Esophagus squamous epithelium (tissue), 5 donors: ENCODE measurements at places on chromosomes 3 and 15.

DNA sequence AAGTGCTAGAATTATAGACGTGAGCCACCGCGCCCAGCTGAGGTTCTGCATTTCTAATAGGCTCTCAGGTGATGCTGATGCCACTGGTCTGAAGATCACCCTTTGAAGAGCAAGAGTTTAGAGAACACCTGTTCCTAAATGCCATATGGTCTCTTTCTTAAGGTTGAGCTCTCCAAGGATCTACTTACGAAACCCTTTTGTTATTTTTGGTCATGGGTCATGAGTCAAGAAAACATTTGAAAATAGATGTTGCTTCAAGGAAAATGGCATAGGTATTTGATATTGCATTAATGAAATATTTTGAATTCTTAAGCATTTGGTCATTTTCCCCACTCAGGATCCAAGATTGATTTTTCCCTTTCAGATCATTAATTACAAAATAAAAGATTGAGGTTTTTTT, 74.7 kb upstream of the SOX2 start:
- no peak for DNase-seq

DNA sequence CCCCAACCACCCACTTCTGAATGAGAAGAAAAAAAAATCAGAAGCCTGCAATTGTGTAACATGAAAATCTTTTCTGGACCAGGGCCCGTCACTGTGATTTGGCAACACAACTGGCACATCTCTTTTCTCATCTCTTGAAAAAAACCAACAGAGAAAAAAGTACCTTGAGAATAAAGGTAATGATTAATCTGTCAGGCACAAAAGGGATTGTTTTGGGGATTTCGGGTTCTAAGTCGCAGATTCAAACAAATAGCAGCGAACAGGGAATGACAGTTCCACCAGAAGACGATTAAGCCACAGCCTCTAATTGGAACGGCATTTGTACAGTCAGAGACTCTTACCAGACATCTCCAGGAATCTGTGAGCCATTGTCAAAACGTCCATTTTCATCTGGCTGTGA, at the start of gene AQP9:
Gene AQP9, plus strand, starts transcription at position 276 of the 400 bp plus-strand sequence. CDS start 185 bp downstream, outside the sequence.
- no peak for DNase-seq

DNA sequence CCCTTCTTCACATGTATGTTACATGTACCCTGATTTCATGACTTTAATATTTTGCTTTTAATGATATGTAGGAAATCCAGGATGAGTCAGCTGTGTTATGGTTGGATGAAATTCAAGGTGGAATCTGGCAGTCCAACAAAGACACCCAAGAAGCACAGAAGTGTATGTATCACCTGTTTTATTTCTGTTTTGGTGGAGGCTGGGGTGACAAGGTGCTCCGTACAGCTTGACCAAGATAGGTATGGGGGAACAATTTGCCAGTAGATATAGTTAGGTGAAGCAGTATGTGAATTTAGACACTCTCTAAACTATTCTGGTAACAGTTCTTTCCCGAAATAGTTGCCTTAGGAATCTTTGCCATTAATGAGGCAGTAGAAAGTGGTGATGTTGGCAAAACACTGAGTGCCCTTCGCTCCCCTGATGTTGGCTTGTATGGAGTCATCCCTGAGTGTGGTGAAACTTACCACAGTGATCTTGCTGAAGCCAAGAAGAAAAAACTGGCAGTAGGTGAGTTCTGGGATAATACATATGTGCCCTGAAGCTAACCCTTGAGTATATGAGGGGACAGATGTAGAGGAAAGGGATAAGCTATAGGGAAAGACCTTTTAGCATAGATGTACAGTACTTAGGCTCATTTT, 63.7 kb upstream of the CRTC3 start:
- DNase-seq = no peak

DNA sequence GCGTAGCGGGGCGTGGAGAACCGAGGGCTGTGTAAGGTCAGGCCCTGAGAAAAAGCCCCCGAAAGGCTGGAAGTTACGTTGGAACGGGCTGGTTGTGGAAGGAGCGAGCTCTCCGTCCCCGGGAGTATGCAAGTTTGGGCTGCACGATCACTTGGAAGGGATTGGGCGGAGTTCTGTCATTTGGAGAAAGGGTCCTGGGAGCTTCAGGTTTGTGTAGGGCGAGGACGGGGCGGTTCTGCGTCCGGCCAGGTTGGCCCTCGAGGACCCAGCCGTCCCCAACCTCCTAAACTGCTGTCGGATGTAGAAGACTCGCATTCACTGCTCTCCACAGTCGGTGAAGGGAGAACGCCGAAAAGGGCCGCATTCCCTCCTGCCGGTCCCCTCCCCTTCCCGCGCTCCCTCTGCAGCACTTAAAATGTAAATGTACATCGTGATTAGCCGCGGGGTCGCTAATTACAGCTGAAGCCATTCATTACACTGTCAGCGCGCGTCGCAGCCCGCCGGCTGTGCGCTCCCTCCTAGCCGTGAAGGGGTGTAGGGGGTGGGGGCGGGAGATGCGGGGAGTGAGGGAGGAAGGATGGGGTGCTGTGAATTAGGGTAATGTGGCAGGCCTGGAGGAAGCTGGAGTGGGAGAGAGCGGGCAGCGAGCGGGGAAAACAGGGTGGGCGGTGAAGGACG, 2.5 kb upstream of the RPP25 start:
- no peak for DNase-seq

DNA sequence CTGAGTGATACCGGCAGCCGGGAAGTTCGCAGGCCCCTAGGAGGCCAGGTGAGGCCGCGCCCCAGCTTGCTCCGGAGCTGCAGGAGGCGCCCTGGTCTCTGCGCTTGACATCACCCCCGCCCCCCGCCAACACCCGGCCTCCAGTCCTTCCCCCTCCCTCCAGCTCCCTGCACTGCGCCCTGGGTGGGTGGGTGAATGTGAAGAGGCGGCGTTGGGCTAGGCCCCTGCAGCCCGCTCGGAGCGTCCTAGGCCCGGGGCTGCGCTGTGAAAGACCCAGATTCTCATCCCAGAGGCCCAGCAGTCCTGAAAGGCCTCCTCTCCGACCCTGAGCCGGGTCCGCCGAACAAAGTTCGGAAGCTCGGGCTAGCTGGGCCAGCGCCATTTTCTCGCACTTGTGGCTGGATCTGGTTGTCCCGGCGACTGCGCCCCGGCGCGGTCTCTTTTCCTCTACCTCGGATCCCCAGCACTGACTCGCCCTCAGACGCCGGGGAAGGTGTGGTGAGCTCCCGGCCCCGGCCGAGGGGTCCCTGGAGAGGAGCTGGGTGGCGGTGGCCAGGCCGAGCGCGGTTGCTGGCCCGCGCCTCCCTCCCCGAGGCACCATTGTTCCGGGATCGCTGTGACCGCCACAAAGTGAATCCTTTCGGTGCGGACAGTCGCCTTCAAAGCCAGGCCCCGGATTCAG, 12.9 kb downstream of the ZIC4 start:
- no peak for DNase-seq

DNA sequence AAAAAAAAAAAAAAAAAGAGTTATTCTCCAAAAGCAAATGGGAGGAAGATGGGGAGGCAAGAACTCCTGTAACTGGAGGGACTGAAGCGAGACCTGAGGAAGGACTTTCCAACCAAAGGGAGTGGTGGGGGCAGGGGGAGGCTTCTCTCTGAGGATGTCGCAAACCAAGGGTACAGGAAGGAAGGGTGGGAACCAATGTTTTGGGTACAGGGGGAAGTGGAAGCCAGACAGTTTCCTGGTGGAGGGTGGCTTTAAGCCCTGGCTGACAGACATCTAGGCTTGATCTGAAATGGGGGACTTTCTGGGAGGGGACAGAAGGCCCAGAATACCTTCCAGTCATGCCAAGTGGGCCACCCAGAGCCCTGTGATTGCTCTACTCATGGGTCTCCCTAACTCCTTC, 27.0 kb downstream of the VIPR1 start:
- DNase-seq = no peak

DNA sequence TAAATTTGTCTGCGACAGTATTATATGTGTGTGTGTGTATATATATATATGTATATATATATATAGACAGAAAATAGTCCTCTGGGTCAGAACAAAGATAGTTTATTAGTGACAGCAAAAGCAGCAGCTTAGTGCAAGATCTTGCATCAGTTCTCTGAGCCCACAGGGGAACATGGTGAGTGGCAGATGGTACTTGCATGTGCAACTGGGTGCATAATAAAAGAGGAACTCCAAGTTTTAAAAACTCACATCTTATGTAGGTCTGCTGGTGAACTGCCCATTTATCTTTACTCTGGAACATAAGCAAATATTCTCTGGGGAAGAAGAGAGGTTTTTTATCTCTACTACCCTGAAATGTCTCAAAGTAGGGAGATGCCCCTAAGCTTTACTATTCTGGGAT, 276.4 kb downstream of the POLQ start:
- no peak for DNase-seq

- no peak for DNase-seq
These were observed 132.4 kb downstream of the SNRK start for GRCh38 chr3:43418601-43419272.

- no peak for DNase-seq
These were observed 90.5 kb downstream of the IGF1R start for GRCh38 chr15:98738689-98739401.

- DNase-seq = no peak
These were observed at the start of gene BTLA for GRCh38 chr3:112498914-112499711. BTLA (minus strand) TSS chr3:112499472; CDS start chr3:112499358, 114 bp downstream.

- DNase-seq = no peak
These were observed 165.4 kb downstream of the CTNNB1 start for GRCh38 chr3:41364736-41365135.

DNA sequence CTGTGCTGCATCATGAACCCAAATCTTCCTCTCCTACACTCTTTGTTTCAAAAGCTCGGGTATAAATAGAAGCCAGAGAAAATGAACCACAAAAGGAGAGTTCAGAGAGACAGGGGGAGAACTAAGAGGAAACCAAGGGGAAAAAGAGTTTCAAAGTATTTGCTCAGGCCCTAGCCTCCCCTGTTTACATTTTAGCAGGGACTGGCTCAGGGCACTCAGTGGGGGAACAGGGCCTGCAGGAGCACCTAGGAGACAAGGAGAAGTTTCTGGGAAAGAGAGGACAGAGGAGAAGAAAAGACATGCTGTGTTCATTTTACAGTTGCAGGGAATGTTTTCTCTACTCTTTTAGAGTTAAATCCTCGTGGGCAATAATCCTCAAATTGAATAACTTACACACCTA, 8.5 kb upstream of the IL17RD start:
- DNase-seq = no peak

- DNase-seq = no peak
These were observed 5.6 kb downstream of the AHSG start for GRCh38 chr3:186618318-186618938.

- no peak for DNase-seq
These were observed 35.7 kb upstream of the APEH start for GRCh38 chr3:49638445-49638844.

DNA sequence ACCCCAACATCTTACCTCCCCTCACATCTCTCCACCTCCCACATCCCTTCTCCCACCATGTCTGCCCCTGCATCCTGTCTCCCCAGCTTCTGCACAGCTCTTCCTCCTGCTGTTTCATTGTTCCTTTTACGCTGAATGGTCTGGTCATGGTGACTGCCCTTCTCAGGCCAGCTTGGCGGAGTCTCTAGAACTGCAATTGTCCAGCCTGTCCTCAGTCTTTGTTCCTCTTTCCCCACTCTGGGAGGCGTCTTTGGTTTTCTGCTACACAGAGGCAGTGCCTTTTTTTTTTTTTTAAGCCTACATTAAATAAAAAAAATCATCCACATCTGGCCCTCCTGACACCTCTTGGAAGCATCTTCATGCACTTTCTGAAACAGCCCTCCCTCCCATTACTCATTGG, 49.1 kb upstream of the SEC22A start:
- no peak for DNase-seq

DNA sequence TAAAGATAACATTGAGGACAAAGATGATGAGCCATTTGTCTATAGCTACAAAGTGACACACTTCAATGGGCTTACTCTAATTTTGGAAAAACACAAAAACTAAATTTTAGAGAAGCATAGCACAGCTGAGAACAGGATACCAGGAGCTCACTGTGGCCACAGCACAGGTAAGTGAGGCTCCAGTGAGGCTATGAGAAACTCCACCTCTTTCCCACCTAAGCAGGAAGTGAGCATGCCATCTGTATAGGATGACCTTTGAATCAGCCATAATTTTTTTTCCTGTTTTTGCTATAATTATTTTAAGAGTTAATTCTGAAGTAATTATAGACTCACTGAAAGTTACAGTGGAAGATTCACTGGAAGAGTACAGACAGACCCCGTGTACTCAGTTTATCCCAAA, 82.1 kb upstream of the DCLK3 start:
- DNase-seq = no peak

- DNase-seq = no peak
These were observed 18.7 kb upstream of the CLSTN2 start for GRCh38 chr3:139916271-139916670.

- DNase-seq = no peak
These were observed 84.1 kb downstream of the PIK3R4 start for GRCh38 chr3:130662501-130662996.

- DNase-seq = no peak
These were observed 95.4 kb upstream of the AGBL1 start for GRCh38 chr15:85984241-85984640.

- no peak for DNase-seq
These were observed 115.8 kb upstream of the ARHGEF3 start for GRCh38 chr3:56917361-56918110.

DNA sequence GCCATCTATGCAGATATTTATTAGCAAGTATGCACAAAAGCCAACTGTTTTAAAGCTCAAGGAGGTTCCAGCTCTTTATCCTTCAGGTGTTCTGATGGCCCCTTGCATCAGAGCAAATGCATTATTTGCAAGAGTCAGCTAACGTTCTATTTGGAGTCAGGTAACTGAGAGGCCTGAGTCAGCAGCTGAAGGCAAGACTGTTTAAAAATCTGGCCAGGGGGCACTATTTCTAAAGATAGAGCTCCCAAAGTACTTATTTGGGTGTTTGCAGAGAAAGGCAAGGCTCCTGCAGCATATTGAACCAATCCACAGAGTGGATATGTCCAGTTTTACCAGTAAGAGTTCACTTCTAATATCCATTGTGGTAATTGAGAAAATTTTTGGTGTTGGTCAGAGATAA, 146.1 kb downstream of the LRTM1 start:
- DNase-seq = no peak

DNA sequence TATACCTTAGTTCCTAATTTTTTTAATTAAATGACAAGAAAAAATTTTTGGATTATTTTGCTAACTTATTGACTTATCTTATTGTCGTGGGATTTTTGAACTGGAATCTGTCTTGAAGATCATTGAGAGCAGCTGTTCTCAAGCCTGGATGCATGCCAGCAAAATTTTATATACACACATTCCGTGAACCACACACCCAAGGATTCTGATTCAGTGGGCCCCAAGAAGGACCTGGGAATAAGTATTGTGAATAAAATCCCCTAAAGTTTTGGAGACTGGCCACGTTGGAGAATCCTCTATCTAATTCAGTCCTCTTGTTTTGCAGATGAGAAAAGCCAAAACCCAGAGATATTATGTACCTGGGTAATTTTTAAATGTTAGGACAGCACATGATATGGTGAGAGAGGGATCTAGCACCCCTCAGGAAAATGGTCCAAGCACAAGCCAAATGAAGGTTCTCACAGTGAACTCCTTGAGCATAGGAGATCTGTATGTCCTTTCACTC, 55.2 kb downstream of the UNC13C start:
- DNase-seq = no peak

GRCh38 chr15:52278636-52279367, 16.8 kb downstream of the MYO5C start:
- DNase-seq = no peak

GRCh38 chr3:152720951-152721718, 113.8 kb upstream of the P2RY1 start:
- DNase-seq = no peak
